Substantia nigra (tissue), 51 donors: ENCODE measurements at places on chromosomes 7 and 10.
A peak's percentile ranks its signal among the peaks of the same experiment; 100 is the strongest.

DNA sequence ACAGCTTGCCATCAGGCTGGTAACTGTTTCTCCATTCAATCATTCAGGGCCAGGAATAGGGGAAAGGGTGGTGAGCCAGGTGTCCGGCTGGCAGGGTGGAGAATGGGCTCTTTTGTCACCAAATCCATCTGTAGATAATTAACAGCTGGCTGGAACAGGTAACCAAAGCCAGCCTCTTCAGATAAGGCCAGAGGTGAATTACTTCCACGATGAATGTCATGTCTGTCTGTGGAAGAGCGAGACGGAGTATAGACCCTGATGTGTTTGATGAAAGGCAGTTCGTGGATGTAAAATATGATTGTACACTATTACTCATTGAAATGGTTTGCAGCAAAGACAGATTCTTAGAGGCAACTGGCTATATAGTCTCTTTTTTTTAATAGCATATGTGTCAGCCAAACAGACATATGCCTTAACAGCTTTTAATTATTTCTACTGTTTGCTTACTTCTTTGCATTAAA, 149.8 kb downstream of the KLF6 start:
- no peak for DNase-seq

DNA sequence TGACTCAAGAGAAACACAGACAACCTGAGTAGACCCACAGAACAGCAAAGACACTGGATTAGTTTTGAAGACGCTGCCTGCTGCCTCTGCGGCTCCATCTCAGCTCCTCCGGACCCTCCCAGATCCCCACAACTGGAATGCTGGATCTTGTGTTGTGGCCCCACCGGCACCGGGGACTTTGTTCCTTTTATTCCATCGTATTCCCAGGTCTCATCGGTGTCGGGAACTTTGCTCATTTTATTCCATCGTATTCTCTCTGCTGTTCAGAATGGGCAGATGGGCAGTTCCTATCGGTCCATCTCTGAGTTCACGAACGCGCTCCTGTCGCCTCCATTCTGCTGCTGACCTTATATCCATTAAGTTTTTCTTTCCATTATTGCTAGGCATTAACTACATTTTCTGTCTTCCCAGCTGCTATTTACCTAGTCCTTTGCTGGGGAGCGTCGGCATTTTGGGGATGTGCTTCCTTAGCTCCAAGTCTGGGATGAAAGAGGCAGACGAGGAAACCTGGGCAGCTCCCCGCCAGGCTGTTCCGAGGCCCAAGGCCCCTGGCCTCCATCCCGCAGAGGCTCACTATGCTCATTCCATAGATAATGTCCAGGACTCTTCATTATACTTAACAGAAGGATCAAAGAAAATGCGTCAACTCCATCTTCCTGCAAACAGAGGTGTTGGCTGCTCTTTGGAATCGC, 192.4 kb downstream of the MAD1L1 start:
- DNase-seq = no peak

- DNase-seq = no peak
Observed at GRCh38 chr10:107340326-107340725, 175.8 kb upstream of the SORCS1 start.

DNA sequence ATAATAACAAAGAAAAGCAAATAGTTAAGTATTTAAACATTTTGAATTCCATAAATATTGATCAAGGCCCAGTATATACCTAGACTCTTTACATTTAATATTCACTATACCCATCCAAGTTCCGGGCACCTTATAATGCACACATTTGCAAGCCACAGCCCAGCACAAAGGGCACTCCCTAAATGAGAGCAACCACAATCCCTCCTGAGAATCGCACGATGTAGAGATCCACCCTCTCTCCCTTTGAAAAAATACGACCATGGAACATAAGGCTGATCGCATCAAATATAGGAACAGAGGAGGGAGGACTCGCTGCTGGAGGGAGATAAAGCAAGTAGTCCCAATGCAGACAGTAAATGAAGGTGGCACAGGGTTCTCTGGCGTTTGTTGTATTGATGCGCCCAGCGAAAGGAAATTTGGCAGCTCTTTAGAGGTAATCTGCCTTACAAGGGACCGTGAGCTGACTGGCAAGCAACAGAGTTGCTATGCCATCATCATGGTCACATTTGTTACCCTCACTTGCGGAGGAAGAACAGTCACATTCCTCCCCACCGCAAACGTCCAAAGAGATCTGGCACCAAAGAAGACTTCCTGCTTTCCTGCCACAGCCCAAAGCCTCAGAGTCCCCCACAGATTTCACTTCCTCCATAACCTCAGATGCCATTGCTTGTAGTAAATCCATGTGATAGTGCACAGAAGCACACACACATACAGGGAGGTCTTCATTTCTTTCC, 16.1 kb upstream of the TAS2R40 start:
- DNase-seq = peak; percentile 48

DNA sequence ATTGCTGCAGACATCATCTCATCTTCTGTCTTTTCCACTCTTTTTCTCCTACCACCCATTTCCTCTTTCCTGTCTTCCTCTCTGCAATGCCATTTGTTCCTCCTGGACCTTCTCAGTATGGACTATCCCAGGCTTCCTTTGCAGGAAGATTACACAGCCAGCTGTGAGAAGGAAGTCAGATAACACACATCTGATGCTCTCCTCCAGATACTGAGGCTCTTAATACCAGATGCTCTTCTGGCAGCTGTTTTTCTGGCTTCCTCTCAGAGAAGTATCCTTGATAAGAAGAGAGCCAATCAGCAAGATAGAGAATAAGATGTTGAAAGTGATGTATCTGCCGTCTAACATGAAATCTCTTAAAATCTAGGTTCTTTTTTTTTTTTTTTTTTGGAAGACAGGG, 14.4 kb downstream of the KIAA1217 start:
- no peak for DNase-seq

GRCh38 chr7:40506158-40506557, 371.4 kb downstream of the SUGCT start:
- no peak for DNase-seq

- no peak for DNase-seq
Observed at GRCh38 chr10:3636356-3637181, 148.4 kb downstream of the KLF6 start.

DNA sequence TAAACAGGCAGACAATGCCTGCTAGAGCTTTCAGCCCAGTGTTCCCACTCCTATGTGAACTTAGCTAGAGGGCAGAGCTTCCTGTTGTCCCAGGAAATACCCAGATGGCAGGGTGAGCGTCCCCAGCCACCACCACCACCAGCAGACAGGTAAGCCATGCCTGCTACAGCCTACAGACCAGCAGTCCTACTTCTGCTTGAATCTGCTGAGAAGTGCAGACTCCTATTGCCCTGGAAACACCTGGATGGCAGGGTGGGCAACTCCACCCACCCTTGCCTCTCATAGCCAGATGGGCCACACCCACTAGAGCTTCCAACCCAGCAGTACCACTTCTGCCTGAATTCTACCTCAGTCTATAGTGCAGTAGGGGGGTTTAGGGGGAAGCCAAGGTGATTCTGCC, 64.4 kb downstream of the FBXL13 start:
- no peak for DNase-seq

- DNase-seq = no peak
Observed at GRCh38 chr7:5539013-5539411, 115.4 kb upstream of the TNRC18 start.
